ENCODE measurements at places on chromosomes 5 and 9.

DNA sequence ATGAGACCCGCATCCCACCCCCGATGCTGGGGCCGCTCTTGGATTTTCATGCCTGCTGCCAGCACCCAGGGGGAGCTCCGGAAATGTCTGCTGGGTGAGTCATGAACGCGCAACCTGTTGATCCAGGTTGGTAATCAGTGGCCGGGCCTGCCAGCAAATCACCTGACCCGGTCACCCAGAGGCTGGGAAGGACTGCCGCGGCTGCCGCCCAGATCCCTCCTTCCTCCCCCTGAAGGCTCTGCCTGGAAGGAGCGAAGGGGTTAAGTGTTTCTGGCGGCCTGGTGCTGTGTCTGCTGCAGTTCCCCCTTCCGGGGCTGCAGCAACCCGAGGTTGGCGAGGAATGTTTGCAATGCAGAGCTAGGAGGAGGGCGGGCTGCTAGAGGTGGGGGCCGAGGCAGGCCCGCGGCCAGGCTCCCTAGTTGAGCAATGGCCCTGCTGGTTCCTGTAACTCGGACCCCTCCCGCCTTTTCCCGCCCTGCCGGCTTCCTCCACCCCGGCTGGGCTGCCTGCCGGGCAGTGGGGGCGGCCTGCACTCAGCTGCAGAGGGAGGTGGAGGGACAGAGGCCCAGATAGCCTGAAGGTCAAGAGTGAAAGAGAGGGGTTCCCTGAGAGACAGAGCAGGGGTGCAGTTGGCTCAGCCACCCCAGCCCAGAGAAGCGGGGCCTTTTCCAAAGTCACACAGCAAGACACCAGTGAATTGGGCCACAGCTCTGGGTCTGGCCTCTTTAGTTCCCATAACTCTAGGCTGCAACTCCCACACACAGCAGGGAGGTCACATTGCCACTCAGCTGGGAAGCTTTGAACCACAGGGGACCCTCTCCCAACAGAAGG, 156.3 kb upstream of the IER5L start:
- DNase-seq = no peak

DNA sequence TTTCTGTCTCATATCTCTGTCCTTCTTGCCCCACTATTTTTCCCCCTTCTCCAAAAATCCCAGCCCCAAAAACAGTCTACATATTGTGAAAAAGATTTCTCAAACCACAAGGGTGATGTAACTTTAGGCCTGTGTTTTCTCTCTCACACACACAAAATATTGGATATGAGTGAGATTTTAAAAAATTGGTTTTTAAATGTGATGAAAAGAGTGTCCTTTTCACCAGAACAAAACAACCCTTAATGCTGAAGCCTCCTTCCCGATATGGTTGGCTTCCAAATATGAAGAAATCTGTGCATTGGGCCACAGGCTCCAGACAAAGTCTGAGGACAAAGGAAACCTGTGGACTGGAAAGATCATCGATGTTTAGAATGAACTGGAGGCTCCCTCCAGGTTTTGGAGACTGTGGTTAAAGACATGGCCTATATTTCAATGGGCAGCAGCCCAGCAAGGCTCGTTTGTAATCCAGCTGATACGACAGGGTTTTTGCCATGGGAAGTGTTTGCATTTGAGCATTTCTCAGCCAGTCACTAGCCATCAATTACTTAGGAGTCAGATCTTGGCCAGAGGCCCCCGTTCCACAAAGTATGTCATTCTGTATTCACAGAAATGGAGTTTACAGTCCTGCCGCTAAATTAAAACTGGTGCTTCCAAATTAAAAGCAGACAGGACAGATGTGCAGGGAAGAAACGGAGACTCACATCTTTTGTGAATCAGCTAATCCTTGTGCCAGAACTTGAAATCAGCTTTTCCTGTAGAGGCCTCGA, 546.3 kb downstream of the EBF1 start:
- no peak for DNase-seq

GRCh38 chr5:67511911-67512310, 315.3 kb upstream of the CD180 start:
- no peak for DNase-seq

DNA sequence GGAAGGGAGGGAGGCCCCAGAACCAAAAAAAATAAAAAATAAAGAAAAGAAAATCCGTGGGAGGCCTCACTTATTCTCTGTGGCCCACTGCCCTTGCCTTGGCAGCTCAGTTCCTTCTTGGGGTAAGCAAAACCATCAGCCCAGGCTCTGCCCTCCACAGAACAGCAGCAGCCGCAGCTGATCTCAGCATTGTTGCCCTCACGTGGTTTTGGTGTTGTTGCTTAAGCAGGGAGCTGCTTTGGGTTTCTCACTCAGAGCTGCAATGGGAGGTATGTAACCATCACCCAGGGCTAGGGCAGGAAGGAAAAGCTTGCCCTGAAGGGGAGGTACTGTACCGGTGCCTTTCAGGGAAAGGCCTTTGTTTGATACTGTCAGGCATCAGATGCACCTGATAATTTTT, 374.7 kb upstream of the WWC1 start:
- no peak for DNase-seq

- no peak for DNase-seq
Measured at GRCh38 chr5:55853818-55854217, 2.7 kb downstream of the IL31RA start.

DNA sequence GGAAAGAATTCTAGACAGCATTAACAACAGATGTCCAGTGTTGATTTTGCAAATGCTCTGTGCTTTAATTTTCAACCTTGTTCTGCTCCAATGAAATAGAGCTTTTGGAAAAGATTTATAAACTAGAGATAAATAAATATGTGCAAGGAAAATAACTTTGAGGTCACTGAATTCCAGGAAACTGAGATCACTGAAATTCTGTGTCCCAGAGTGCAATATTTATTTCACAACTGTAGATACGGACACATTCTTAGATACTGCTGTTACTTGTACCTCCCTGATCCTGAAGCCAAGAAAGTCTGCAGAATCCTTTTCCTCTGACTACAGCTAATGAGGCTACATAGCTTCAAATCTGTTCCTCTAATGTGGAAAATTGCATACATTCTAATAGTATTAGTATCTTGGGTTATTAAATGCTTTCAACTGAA, 222.9 kb downstream of the DOCK8 start:
- DNase-seq = no peak

GRCh38 chr9:69696802-69697201, 24.6 kb upstream of the APBA1 start:
- no peak for DNase-seq

GRCh38 chr5:82129723-82130285, 148.3 kb downstream of the RPS23 start:
- no peak for DNase-seq

DNA sequence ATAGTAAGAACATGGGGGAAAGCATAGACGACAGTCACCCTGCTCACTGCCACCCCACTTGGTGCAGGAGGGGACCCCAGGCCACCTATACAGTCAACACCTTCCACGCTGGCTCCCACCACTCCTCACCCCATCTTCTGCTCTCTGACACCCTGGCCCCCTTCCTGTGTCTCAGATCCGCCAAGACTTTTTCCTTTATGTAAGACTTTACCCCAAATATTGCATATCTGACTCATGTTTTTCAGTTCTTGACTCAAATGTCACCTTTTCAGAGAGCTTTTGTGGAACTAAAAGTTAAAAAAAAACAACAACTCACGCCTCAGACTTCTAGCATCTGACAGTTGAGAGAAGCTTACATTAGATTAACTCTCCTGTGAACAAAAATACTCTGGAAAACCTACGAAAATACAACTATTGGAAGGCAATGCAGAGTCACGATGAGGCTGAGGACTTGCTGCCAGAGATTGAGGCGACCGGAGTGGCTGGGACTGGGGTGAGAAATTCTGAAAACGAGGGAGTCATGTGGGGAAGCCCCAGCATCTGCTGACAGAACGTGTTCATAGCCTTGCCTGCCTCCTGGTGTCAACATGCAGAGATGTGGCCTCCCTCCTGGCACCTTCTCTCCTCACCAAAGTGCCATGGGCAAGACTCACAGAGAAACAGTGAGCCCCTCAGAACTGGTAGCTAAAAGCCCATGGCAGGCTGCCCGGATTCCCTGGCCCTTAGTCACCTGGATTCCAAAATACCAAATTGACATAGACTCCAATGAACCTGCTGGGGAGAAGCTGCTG, 22.4 kb upstream of the FCN2 start:
- peak; percentile 58 for DNase-seq

GRCh38 chr5:160697281-160697680, 154.7 kb downstream of the ATP10B start:
- DNase-seq = no peak

- DNase-seq = no peak
Measured at GRCh38 chr9:34773955-34774354, 64.0 kb upstream of the CCL21 start.

DNA sequence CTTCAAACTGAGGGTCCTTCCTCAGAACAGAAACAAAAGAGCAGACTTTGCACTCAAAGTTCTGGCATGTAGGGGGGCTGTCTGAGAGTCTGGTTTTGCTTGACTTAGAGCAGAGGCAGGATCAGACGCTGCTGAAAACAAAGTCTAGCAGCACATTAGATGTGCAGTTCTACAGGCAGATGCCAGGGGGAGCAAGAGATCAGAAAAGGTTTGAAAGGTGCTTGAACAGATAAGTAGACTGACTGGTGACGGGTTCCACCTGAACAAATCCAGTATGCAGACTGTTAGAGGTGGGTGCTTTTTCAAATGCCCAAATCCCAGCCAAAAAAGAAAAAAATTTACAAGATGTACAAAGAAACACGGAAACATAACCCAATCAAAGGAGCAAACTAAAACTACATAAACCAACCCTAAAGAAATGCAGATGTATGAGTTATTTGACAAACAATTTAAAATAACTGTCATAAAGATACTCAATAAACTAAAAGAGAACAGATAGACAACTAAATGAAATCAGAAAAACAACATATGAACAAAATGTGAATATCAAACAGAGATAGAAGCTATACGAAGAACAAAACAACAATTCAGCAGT, 194.7 kb upstream of the FREM1 start:
- DNase-seq = no peak

DNA sequence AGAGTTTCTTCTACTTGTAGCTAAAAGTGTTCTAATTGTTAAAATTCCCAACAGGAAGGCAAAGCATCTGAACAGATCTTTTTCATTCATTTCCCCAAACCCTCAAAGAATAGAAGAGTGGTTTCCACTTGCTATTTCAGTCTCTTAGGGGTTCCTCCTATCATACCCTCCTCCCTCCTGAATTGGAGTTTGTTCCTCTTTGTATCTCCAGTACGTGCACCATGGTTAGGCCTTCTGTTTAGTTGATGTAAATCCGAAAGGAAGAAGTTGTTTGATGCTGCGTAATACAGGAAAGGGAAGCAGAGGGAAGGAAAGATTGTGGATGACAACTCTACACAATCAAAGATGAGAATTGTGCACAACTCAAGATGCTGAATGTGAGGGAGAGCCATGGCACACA, 303.6 kb downstream of the PIK3R1 start:
- DNase-seq = no peak

DNA sequence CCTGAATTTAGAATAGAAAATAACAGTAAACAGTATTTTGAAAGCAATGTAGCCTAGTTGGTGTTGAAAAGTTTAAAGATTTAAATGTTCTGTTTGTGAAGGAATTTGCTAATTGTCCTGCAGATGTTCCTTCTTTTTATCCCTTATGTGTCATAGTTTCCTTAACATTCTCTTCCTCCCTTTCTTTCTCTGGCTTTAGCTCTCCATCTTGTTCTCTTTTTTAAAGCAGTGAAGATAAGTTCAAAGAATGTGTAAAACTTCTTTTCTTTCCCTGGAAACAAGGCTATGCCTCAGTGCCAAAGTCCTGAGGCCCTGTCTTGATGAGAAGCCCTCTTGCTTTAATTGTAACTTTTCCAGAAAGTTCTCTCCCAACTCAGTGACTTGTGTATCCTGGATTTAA, 24.4 kb upstream of the GAS1 start:
- no peak for DNase-seq

DNA sequence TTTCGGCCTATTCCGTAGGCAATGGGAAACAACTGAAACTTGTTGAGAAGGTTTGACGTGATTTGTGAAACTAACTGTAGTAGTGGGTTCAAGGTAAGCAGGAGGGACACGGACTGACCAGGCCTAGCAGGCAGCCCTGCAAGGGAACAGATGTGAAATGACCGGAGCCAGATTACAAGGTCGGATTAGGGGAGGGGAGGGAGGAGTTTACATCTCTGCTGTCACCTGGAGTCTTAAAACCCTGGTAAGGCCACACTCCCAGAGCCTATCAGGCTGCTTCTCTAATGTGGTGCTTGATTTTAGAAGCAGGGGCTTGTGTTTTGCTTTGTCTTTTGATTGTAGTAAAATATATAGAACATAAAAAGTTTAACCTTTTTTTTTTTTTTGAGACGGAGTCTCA, 3.5 kb upstream of the SPTAN1 start:
- no peak for DNase-seq

DNA sequence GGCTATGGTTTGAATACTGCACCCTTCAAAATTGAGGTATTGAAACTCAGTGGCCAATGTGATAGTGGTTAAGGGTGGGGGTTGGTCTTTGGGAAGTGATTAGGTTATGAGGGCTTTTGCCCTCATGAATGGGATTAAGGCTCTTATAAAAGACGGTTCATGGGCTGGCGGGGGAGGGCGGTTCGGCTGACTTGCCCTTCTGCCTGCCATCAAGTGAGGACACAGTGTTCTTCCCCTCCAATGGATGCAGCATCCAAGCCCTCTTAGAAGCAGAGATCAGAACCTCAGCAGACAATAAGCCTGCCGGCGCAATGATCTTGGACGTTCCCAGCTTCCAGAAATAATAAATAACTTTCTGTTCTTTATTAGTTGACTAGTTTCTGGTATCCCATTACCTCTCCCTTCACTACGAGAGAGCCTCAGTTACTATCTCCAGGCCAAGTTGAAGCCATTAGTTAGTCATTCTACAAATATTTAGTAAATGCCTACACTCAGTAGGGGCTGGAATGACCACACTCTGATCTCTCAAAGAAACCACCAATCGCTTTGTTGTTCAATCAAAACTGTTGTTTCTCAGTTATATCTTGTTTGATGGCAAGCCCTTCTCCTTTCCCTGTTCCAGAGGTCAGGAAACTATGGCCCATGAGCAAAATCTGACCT, 219.3 kb downstream of the TSSK1B start:
- DNase-seq = no peak

DNA sequence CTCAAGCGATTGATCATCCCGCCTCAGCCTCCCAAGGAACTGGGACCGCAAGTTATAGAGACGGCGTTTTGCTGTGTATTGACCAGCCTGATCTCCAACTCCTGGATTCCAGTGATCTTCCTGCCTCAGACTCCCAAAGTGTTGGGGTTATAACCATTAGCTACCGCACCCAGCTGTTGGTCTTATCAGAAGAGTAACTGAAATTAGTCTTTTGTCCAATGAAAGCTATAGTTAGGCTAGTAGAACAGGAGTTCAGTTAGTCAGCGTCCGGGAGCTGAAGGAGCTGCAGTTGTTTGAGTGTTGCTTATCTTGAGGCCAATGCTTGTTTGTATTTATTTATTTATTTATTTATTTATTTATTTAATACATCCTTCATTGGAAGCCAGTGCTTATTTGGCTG, 3.2 kb upstream of the MIGA2 start:
- no peak for DNase-seq

DNA sequence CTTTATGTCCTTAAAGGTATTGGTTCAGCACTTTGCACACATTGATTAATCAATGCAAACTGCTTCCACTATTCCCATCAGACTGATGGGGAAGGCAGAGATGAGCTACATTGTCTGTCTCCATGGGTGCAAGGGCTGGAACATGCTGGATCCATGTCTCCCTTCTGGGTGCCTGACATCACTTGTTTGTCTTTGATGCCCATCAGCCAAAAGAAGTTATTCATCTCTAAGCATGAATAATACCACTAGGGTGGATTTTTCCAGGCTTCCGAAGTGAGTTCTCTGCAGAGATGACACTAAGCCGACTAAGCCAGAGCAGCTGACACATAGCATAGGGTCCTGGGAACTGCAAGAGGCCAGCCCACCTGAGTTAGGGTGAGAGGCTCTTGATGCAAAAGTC, 8.7 kb downstream of the FGF1 start:
- DNase-seq = no peak

GRCh38 chr9:137089232-137089947, 2.6 kb downstream of the MAN1B1 start:
- no peak for DNase-seq

Measured in T-helper 2 cell (primary cell).